ENCODE measurements at places on chromosomes 4 and X.
A peak's percentile ranks its signal among the peaks of the same experiment; 100 is the strongest.

- no peak for DNase-seq
Observed at GRCh38 chrX:1325515-1326116, 11.0 kb upstream of the IL3RA start.

GRCh38 chr4:142614621-142615323, 231.3 kb downstream of the INPP4B start:
- DNase-seq: no peak

GRCh38 chr4:21092531-21092930, 392.3 kb downstream of the PACRGL start:
- DNase-seq: no peak

GRCh38 chr4:43394976-43395375, 502.5 kb downstream of the GRXCR1 start:
- DNase-seq: no peak

DNA sequence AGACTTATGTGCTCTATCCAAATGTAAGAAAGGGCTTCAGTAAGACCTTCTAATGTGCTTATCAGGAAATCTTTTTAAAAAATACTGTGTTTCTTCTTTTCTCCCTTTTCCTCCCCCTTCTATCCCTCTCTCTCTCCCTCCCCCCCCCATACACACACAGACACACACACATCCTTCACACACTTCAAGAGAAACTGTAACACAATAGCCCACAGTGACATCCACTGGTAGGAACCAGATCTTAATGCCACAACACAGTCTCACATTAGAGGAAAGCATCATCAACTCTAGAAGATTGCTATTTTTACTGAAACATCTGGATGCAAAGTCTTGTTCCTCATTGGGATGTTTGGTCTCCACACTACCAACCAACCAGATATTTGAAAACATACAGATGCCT, 4.6 kb downstream of the PCDH19 start:
- no peak for DNase-seq

GRCh38 chr4:4631150-4631549, 89.3 kb upstream of the STX18 start:
- DNase-seq: no peak

DNA sequence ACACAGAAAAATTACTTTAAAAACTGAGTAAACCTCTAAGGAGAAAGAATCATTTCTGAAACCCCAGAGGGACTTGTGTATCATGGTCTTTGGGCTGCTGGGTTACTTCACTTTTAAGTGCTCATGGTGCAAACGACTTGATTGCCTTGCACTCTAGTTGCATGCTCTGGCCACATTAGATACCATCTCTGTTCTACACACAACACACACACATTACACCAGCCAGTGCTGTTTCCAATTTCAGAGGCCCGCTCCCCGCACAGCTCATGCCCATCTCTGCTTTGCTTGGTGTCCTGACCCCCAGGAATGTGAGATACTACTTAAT, 2.1 kb downstream of the PPP3CA start:
- peak; percentile 2 for DNase-seq

GRCh38 chrX:17679820-17680219, 57.5 kb upstream of the SCML1 start:
- DNase-seq: no peak

GRCh38 chrX:68396953-68397352, 36.3 kb downstream of the OPHN1 start:
- no peak for DNase-seq

GRCh38 chr4:139560406-139561104, 4.5 kb upstream of the SETD7 start:
- no peak for DNase-seq

DNA sequence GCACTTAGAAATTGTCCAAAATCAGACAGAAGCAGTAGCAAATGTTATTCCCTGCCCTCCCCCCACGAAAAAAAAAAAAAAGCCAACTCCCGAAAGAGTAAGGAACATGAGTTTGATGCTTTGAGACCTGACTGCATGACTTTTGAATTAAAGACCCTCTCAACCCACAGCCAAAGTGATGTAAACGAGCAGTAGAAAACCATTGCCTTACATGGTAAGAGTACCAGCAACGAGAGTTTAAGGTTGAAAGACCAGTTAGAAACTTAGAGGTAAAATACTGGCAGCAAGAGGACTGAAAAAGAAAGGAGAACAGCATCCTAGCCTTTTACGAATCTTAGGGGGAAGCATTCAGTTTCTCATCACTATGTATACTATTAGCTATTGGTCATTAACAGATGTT, 10.0 kb upstream of the ANXA10 start:
- DNase-seq: no peak

DNA sequence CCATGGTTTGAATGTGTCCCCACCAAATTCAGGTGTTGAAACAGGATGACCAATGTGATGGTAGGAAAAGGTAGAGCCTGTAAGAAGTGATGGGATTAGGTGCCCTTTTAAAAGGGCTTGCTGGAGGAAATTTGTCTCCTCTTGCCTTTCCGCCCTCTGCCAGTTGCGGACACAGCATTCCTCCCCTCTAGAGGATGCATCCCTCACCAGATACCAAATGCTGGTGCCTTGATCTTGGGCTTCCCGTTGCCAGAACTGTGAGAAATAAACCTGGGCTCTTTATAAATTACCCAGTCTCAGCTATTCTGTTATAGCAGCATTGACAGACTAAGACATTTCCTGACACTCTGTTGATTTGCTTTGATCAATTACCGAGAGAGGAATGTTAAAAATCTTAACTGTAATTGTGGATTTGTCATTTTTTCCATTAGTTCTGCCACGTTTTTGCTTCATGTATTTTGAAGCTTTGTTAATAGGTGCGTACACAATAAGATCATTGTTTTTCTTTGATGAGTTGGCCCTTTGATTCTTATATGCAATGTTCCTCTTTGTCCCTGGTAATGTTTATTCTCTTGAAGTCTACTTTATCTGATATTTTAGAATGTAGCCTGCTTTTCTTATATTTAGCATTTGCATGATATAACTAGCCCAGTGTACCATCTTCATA, 13.3 kb downstream of the NFKB1 start:
- no peak for DNase-seq
